ENCODE measurements at places on chromosomes 3 and 15.
A peak's percentile ranks its signal among the peaks of the same experiment; 100 is the strongest.

- DNase-seq = no peak
Observed at GRCh38 chr3:11481556-11481955, 162.2 kb downstream of the VGLL4 start.

GRCh38 chr3:111303760-111304159 is 232.1 kb downstream of the NECTIN3 start:
- no peak for DNase-seq

DNA sequence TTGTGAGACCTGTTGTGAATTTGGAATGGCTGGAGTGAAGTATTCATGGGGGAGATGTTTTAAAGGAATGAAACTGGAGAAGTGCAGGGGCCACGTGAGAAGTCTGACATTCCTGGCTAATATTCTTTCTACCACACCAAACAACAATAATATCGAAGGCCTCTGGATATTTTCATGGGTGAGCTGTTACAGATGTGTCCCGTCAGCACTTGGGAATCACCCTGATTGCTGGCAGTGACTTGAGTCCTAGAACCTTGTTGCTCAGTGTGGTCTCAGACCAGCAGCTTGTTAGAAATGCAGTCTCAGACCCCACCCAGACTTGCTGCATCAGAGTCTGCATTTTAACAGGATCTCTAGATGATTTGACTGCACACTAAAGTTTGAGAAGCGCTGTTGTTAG is 113.8 kb downstream of the ITPR1 start:
- DNase-seq = no peak

- DNase-seq = no peak
Observed at GRCh38 chr3:82637574-82637973, 876.1 kb upstream of the GBE1 start.

DNA sequence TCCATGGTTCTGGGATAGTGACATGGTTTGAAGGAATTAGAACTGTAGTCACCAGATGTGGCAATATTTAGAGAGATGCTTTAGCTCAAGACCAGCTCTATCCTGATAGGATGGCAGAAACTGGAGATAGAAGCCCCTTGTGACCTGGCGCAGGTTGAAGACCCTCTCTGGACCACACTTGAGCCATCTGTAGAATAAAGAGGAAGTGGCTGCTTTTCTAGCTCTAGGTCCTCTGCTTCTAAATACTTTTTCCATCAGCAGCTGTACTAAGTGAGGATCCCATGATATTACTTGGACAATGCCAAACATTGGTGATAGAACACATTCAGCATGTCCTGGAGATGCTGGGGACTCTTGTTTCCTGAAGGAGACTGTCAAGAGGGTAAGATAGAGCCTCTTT is 172.6 kb downstream of the PDCD6IP start:
- no peak for DNase-seq

GRCh38 chr15:70795311-70795665 is 31.9 kb upstream of the UACA start:
- peak; percentile 94 for DNase-seq

GRCh38 chr3:171266740-171267073 is 193.5 kb downstream of the TNIK start:
- DNase-seq = no peak

GRCh38 chr3:127915115-127915936 is at the start of gene KBTBD12:
KBTBD12 (plus strand) TSS chr3:127915232; CDS start chr3:127923062, 7,830 bp downstream.
- DNase-seq = no peak

DNA sequence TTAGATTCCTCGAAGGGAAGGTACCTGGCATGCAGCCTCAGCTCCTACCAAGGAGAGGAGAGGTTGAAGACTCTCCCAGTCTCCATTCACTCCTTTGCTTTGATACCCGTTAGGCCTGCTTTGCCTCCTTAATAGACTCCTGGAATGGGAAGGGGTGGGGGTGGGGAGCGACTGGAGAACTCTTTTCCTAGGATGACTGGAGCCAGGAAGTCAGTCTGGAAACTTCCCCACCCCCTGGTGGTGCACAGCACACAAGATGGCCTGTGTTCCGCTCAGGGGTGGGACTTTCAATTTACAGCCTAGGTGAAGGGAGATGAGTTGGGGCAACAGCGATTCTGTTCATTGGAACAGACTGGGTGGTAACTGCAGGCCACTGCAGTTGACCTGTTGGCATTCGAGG is 21.4 kb upstream of the CELF6 start:
- no peak for DNase-seq

GRCh38 chr3:2523281-2523836 is 424.7 kb downstream of the CNTN4 start:
- DNase-seq = no peak

GRCh38 chr3:5021116-5022092 is 42.2 kb downstream of the BHLHE40 start:
- DNase-seq = no peak

- no peak for DNase-seq
Observed at GRCh38 chr3:15591242-15591641, 10.1 kb downstream of the HACL1 start.

- DNase-seq = peak; percentile 33
Observed at GRCh38 chr3:13091898-13092611, 18.8 kb upstream of the IQSEC1 start.

- no peak for DNase-seq
Observed at GRCh38 chr3:49276475-49277382, at the start of gene C3orf62. C3orf62 (minus strand) TSS chr3:49277232; CDS start chr3:49276872, 360 bp downstream.

GRCh38 chr15:94306700-94307650 is 75.6 kb downstream of the MCTP2 start:
- no peak for DNase-seq

DNA sequence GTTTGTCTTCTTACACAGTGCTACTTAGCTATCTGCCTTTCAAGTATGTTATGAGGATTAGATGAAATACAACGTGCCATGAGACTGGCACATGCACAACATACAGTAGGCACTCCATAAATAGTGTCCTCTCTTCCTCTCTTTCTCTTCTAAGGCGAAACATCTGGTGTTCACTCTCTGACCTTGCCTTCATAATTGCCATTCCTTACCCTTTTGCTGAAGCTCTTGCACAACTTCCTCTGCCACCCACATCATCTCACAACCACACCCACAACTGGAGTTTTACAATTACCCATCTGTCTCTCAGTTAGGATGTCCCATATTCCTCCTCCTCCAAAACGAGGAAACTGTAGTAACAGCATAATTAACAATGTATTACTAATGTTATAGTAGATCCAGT is 26.4 kb upstream of the ACP3 start:
- peak; percentile 27 for DNase-seq

- no peak for DNase-seq
Observed at GRCh38 chr3:25385807-25386460, 42.1 kb upstream of the RARB start.

DNA sequence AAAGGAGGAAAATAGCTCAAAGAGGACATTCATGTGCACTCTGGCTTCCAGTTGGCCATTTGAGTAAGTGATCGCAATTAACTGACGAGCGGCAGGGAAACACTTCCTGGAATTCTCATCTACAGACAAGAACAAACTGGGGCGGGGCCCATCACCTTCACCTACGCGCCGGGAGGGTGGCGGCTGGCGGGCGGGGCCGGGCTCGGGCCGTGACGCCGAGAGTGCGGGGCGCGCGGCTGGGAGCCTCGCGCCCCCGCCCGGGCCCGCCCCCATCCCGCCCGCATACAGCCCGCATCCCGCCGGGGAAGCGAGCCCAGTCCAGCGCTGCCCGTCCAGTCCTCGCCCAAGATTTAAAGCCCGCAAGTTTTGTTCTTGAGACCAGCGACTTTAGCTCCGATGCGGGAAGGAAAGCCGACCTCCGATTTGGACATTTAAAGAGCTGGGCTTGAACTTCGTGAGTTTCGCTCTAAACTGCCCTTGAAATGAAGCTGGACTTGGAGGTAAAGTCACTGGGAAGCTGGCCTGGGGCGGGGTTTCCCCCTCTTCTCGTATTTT is at the start of gene B3GNT5:
B3GNT5 (plus strand) TSS at position 281 of the 555 bp plus-strand sequence. CDS start 16,546 bp downstream, outside the sequence.
- no peak for DNase-seq

DNA sequence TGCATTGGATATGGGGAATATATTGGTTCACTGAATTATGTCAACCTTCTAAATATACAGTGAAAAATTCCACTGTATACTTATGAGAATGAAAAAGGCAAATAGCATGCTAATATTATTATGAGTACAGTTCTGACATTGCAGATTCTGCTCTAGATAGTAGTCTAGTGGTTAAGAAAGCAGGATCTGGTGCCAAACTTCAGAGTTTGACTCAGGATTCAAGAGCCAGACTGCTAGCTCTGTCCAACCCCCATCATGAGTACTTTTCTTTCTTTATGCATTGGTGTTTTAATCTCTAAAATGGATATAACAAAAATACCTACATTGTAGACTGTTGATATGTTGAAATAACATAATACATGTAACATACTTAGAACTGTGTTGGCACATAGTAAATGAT is 57.3 kb upstream of the PLSCR4 start:
- peak; percentile 53 for DNase-seq

GRCh38 chr3:186413615-186414415 is 51.8 kb upstream of the DGKG start:
- DNase-seq = no peak

DNA sequence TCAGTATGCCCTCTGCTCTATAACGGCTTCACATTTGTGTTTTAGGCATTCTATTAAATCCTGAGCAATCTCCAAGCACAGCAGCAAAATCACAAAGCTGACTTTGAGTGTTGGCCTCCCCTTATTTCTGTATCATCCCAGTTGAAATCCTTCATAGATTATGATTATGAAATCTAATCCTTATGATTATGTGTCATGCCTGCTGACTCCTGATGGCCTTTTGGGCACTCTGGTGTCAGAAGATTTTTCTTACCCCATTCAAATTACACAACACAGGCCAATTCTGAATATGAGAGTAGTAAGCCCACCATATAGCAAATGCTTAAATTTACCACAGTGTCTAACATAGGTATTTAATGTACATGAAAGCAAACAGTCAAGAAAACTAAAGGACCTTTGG is 34.3 kb downstream of the CDV3 start:
- no peak for DNase-seq

DNA sequence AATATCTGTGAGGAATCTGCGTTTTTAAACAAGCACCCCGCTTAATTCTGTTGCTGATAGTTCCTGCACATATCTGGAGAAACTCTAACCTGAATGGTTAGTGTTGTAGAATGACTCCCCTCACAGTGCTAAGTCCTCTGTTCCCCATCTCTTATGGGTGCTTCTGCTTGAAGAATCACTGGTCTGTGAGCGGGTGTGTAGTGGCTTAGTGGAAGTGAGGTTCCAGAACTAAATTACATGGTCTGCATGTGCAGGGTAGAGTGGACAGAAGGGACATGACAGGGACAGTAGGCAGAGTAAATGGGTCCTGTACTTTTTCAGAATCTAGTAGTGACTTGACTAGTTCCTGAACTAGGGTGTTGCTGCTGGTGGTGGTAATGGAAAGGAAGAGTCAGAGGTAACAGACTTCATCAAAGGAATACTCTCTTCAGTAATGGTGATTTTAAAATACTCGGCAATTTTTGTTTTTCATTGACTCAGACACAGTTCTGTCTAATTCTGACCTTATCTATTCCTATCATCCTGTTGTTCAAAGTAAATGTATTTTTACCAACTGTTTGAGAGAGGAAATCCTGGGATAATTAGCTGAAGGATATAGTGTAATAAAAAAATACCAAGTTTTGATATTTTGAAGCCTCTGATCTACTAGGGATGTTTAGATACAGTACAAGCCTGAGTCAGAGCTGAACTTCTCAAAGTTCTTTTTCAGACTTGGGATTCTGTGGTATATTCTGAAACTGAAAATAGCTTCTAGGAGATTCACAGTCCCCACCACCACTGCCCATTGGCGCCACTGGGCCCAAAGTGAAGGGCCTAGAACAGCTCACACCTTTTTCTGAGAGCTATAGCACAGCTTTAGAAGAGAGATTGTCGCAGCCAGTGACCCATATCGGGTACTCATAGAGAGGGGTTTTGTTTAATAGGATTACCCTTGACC is 55.5 kb downstream of the FNDC3B start:
- DNase-seq = no peak

GRCh38 chr3:45773072-45773471 is 23.3 kb downstream of the SLC6A20 start:
- DNase-seq = no peak

DNA sequence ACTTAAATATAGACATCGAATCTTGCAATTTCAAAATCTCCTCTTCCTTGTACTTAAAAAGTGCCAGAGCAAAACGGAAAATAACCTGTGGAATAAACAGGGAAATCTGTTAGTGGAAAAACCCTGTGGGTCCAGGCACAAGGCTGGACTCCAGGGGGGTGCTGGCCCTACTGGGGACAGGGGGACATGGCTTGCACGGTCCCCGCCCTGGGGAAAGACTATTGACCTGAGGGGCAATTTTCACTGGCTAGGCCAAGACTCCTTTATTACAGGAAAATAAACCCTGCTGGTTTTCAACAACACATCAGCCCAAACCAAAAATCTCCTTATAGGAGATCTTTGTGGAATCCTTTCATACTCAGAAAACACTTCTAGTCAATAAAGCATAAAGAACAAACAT is 75.9 kb downstream of the TBC1D2B start:
- DNase-seq = no peak

- no peak for DNase-seq
Observed at GRCh38 chr15:38668898-38669391, 104.3 kb upstream of the RASGRP1 start.

DNA sequence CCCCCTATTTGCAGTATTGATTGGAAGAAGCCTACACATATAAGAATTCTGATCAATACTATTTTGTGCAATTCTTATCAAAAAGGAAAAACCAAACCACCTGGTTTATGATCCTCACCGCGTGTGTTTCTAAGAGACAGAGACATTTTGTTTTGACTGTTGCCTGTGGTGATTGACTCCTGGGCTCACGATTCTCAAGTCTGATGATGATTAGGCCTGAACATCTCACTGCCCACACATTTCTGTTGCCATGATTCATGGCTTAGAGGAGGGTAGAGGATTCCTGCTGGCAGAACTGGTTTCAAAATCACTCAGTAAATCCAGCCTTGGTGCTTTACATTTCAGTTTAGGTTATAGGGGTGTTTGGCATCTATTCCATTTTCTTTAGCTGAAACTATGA is 88.3 kb upstream of the UBE3A start:
- no peak for DNase-seq

DNA sequence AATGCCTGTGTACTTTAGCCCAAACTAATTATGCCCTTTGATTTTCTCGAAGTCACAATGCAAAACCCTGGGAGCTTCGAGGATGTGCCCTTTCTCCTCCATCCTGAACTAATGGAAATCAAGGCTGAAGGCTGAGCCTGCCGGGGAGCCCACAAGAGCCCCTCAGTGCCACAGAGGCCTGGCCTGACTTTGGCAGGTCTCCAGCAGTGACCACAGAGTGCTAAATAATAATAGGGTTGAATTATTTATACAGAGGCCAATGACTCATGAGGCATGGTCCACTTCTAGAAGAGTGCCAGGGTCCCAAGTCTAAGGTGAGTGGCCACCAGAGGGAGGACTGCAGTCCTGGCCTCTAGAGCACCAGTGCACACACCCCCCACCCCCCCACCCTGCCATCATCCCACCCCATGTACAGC is 19.1 kb upstream of the GLCE start:
- no peak for DNase-seq

All from HS-27A (cell line).